ENCODE measurements at places on chromosomes 5 and 9. TPM values are rescaled to one million over a fixed set of nuclear protein-coding genes. Genes with fewer than 3 reads are reported as not detected.

DNA sequence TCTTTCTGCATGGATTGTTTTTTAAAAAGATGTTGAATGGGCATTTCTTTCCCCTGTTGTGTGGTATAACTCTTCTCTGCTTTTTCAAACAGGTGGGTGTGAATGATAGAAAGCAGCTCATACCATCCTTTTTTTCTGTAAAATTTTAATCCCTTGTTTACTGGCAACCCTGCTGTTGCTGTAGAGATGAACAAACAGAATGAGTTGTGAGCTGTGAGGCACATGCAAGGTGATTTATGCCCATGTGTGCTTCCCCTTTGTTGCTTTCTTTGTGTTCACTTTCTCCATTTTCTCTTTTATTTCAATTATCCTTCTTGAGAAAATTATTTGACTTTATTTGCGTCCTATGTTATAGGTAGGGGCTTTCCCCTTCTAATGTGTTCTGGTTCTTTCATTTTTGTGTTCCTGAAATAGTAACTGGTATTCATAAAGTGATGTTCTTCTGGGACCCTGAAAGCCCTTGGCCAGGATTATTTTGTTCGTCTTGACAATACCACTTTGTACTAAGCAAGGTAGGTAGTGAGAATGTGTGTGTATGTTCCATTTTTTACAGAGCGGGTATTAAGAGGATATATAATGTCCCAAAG lies 79.9 kb downstream of the AOPEP start:
- no peak for DNase-seq

DNA sequence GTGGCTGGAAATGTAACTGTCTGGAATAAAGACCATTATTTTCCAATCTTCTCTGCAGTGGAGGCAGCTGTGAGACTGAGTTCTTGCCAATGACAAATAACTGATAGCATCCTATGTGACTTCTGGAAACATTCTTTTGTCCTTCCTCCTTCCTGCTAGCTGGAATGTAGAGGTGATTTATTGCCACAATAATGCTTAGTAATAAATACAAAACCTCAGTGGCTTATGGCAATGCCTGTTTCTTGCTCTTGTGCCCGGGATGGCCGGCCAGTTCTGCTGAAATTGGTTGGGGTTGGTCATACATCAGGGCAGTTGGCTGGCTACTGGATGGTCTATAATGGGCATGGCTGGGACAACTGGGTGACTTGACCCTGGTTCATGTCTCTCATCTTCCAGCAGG lies 12.2 kb upstream of the TEX48 start:
- DNase-seq = no peak

The TSLP gene
- total RNA-seq = not detected

The ZDHHC11B gene
- total RNA-seq = 1.00 TPM

- peak; percentile 80 for DNase-seq
Measured at GRCh38 chr9:83956436-83957247, 23.4 kb downstream of the HNRNPK start.

GRCh38 chr5:56450766-56451165 lies 217.6 kb upstream of the ANKRD55 start:
- no peak for DNase-seq

The RANBP17 gene
- 31.8 TPM for total RNA-seq

GRCh38 chr9:81423589-81424326 lies 265.6 kb downstream of the TLE1 start:
- no peak for DNase-seq

GRCh38 chr5:2732850-2733249 lies 18.6 kb downstream of the IRX2 start:
- no peak for DNase-seq

The SLC46A2 gene
- not detected for total RNA-seq

GRCh38 chr9:127290561-127291065 lies 26.0 kb downstream of the GARNL3 start:
- DNase-seq = no peak
